IPS DF 6.9 (cell line): ENCODE measurements at places on chromosomes 11 and 22.

- DNase-seq: no peak
These were observed at the start of gene LSP1 for GRCh38 chr11:1852877-1853276. Gene LSP1 (plus strand): TSS chr11:1853084. CDS start chr11:1853145, 61 bp downstream.

DNA sequence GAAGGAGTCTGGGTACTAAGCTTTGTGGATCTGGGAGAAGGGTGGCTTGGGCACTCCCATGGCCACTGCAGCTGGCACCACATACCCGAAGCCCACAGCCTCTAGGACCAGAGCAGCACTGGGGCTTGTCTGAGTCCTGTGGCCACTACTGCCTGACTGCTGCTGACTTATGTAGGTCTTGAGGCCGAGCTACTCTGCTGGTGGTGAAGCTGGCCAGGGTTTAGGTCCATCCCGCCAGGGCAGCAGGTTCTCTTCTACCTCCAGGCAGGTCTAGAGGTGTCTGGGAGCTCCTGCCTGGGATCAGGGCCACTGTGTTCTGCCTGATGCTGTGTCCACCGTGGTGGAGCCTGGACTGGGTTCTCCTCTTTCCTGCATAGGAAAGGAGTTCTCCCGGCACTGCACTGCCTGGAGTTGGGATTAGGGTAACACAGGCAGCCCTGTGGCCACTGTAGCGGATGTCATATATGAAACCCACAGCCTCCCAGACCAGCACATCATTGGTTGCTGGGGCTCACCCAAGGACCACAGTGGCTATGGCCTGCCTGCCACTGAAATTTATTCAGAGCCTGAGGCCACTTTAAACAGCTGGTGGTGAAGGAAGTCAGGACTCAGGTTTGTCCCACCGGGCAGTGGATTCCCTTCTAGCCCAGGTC lies 109.8 kb upstream of the SERPIND1 start:
- no peak for DNase-seq

DNA sequence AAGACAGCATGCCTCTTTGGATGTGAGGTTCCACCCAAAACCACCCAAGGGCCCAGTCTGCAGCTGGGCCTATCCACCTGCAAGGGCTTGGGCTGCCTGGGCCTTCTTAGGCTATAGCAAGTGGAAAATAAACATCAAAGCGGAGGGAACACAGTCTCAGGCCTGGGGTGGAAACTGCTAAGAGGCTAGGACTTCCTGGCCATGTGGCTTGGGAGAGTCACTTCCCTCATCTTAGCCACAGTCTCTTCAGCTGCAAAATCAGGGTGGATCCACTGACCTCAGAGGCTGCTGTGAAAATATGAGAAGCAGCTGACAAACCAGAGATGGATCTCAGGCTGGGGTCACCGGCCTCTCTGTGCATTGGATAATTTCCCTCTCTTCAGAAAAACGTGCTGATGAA lies 30.6 kb upstream of the TFIP11 start:
- no peak for DNase-seq

GRCh38 chr11:71930556-71931244 lies 1.9 kb downstream of the RNF121 start:
- DNase-seq: no peak

- DNase-seq: no peak
These were observed 41.3 kb downstream of the ARHGAP8 start for GRCh38 chr22:44793506-44794172.

DNA sequence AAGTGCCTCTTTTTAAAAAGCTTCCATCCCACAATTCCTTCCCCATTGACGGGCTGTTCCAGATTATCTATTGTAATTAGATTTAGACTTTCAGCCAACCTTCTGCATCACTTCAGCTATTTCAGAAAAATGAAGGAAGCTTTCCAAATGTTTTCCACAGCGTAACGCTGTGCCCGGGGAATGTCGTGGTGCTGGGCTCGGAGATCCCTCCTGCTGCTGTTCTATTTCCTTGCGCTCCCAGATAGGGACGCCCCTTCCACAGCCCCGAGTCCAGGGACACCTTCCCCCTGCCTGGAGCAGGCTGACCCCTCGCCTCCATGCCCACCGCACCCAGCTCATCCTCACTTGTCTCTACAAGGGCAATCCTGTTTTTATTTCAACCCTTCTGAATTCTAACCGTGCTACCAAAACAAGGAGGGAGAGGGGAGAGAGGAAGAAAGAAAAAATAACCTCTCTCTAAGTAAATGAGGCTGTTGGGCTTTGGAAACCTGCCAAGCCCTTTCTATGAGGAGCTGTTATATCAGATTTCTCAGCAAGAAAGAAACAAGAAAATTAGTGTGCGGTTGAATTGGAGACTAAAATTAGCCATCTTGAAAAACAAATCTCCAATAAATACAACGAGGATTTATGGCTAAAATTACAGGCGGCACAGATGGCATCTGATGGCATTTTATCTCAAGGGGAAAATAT lies 366.9 kb downstream of the BRD1 start:
- no peak for DNase-seq

DNA sequence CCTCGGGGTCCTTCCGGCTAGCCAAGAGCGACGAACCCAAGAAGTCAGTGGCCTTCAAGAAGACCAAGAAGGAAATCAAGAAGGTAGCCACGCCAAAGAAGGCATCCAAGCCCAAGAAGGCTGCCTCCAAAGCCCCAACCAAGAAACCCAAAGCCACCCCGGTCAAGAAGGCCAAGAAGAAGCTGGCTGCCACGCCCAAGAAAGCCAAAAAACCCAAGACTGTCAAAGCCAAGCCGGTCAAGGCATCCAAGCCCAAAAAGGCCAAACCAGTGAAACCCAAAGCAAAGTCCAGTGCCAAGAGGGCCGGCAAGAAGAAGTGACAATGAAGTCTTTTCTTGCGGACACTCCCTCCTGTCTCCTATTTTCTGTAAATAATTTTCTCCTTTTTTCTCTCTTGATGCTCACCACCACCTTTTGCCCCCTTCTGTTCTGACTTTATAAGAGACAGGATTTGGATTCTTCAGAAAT lies 1.9 kb upstream of the GCAT start:
- no peak for DNase-seq

DNA sequence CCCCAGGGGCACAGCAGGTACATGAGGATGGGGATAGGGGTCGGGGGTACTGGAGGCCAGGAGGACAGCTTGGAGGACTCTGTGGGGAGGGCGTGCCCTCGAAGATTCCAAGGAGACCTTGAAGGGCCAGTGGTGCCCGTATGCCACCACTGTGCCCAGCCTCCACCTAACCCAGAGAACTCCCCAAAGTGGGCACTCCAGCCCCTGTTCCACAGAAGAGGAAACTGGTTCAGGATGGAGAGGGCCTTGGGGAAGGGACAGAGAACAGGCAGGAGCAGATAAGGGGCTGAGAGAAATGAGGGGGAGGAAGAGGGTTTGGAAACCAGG lies 2.2 kb upstream of the PHLDA2 start:
- DNase-seq: no peak

DNA sequence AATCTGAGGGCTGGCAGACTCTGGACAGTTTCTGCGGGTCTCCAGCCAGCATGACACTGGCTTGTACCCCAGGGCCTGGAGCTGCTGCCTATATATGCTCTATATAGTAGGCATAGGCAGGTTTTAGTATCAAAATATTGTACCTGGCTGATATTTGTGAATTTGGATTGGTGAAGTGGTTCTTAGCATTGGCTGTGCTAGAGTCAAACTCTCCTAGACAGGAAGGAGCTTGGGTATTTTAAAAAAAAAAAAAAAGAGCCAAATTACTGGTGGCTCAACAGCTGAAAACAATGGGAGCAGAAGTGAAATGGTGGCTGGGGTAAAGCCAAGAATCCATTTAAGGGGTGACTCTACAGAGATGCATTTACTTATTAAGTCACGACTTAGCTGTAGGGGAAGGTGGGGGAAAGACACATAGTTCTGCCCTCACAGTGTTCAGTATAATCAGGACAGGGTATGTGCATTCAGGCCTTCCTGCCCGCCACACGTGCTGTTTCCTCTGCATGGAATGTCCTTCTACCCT lies 11.0 kb upstream of the MTFP1 start:
- no peak for DNase-seq

GRCh38 chr11:50412832-50413231 lies 380.2 kb downstream of the OR4C45 start:
- no peak for DNase-seq

DNA sequence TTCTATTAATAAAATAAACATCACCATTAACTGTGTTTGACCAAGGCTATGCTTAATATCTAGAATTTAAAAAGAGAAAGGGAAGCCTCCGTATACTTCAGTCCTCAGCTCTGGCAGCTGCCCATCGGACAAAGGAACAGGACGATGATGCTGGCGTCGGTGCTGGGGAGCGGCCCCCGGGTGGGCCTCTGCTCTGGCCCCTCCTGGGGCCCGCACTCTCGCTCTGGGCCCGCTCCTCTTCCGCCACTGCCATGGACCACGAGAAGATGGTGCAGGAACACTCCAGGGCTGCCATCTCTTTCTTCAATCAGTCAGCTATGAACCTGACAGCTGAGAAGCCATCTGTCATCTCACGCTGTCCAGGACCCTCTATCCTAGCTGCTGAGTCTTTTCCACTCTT lies 25.3 kb downstream of the PDHX start:
- no peak for DNase-seq

GRCh38 chr11:843818-844692 lies 1.4 kb downstream of the TSPAN4 start:
- DNase-seq: no peak

DNA sequence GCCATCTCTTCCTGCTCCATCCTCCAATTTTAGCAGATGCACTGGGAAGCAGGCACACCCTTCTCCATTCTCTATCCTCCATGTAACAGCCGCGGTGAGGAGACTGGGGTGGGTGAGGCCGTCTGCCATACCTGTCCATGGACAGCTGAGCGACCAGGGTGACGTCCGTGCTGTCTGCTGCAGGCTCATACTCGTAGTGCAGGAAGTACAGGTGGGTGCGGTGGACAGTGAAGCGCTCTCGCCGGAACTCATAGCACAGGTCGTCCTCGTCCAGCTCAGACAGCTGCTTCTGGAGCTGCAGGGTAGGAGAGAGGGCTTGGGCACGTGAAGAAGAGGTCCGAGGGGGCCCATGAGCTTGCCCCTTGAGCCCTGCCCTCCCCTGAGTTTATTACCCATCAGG lies 257.8 kb upstream of the SYN3 start:
- DNase-seq: no peak

GRCh38 chr11:70605846-70606245 lies 207.5 kb downstream of the CTTN start:
- DNase-seq: no peak

- no peak for DNase-seq
These were observed 123.9 kb downstream of the MRTFA start for GRCh38 chr22:40512426-40513136.

DNA sequence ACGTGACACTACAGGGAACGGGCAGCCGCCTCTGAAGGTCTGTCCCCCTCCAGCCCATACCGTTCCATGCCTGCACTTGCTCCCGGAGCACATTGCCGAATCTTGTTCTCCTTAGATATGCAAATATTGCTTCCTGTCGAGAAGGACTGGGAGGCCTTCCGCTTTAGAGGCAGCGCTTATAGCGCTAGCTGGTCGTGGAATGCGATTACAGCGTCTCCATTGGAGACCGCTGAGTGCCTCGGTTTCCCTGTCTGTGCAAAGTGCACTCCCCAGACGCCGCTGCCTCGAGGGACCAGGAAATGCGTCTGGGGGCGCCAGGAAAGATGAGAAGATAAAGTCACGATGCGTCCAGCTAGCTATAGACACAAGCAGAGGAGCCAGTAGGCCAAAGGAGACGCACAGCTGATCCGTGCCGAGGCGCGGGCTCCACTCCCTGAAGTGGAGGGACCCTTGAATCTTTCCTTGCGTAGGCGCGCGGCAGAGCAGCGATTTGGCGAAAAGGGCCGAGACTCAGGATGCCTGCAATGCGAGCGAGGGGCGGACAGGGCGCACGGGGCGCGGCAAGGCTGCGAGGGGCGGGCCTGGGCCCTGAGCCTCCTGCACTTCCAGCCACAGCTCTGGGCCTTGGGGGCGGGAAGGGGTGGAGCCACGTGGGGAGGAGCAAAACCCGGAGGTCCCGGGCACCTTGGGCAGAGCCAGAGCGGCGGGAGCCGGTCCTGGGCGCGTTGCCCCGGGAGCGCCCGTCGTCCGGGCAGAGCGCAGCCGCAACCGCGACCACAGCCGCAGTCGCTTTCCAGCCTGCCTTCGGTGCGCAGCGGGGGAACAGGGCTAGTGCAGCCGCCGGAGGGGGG lies at the start of gene RASSF10:
Gene RASSF10 (plus strand): TSS at position 692 of the 851 bp plus-strand sequence. CDS start 261 bp downstream, outside the sequence.
- peak; percentile 70 for DNase-seq

DNA sequence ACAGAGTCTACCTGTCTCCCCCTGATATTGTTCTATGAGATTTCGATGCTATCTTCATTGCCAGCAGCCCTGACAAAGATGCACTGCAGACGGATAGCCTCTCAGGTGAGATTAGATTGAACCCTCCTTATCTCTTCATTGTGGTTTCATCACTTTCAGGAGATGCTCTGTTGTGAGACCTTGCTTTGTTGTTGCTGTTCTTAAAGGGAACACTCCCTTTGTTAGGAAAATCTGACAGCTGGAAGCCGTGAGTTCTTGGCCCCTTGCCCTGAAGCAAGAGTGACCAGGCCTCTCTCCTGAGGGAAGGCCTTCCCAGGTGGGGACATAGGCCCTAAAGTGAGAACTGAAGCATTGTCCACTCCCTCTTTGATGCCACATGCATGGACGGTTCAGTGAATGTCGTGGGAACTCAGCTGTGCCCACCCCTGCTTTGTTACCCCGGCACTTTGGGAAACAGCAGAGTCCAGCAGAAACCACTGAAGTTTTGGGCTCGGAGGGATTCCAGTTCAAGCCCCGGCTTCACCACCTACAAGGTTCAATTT lies 976.1 kb downstream of the TBC1D22A start:
- no peak for DNase-seq

DNA sequence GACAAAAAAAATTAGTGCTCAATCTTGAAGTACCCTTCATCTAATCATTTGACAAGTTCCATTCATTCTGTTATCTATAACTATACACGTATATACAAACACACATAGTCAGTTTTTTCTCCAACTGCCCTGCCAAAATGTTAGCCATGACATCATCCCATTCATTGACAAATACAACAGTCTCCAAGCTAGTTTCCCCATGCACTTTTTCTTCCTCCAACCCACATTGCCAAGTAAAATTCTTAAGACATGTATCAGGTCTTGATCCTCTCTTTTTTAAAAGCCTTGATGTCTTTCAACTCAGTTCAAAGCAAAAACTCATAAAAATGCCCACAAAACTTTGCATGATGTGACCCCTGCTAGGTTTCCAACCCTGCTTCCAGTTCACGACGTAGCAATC lies 58.1 kb downstream of the DDI1 start:
- DNase-seq: no peak

- DNase-seq: no peak
These were observed 78.4 kb upstream of the GDPD4 start for GRCh38 chr11:77379934-77380333.
